ENCODE measurements at places on chromosomes 2 and 18.

DNA sequence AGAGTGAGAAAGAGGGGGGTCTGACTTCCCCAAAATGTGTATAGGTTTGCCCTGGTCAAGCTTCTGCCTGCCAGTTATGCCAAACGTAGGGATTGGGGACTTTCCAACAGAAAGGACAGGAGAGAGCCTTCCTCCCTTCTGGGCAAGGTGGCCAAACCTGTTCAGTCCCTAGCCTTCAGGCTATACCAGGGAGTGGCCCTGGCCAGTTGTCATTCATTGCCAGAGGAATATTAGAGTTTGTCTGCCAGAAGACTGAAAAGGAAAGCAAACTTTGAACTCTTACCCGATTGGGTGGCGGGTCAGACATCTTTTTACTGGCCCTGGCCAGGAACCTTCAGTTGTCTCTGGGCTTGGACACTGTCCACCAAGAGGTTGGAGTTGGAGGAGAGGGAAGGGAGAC, 22.1 kb downstream of the RAB3GAP1 start:
- no peak for DNase-seq

DNA sequence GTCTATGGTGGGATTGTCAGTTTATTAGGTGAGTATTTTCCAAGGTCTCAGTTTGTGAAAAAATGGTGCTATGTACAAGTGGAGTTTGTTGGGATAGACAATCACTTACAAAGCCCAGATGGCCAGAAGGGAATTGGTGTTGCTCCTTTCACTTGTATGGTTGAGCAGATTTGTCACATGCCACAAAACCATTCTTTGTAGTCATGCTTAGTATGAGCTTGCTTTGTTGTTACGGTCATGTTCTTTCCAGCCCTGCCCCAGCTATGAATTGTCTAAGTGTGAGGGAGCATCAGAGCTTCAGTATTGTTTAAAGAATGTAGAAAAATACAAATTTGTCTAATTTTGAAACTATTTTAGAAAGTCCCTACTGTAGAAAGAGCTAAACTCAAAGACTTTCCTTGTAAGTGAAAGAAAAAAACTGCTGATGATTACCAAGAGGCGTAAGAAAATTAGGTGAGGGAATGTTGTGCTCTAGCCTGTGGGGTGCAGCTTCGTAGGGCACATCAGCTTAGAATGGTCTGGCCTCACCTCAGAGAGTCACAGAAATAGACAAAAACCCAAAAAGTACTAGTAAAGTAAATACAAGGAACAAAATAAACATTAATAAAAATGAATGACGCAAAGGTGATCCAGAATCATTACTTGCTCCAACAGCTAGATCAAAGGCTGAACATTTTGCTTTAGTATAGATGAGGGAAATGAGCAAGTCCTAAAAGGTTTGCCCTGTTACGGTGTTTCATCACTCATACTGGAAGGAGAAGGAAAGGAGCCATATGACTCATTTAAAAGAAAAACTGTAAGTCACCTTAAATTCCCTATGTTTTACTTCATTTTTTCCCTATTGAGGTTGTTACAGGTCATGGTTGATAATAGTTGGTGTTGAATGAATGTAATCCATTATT, 9.2 kb downstream of the TGIF1 start:
- no peak for DNase-seq

DNA sequence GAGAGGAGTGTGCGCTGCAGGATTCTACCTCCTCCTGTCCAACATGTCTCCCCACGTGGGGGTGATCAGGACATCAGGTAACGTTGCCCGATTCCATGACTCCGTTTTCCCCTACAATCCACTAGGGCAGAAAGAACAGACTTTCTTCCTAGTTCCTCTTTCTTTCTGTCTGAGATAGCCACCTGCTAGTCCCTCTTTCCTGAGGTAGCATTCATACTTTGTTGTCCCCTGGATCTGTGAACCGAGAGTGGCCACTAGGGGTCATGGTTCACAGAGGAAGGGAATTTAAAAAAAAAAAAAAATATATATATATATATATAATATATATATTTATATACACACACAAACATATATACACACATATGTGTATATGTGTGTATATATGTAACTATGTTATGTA, 210.0 kb upstream of the ZNF521 start:
- no peak for DNase-seq

- DNase-seq: no peak
Observed at GRCh38 chr2:241009601-241010530, 11.4 kb downstream of the SNED1 start.

DNA sequence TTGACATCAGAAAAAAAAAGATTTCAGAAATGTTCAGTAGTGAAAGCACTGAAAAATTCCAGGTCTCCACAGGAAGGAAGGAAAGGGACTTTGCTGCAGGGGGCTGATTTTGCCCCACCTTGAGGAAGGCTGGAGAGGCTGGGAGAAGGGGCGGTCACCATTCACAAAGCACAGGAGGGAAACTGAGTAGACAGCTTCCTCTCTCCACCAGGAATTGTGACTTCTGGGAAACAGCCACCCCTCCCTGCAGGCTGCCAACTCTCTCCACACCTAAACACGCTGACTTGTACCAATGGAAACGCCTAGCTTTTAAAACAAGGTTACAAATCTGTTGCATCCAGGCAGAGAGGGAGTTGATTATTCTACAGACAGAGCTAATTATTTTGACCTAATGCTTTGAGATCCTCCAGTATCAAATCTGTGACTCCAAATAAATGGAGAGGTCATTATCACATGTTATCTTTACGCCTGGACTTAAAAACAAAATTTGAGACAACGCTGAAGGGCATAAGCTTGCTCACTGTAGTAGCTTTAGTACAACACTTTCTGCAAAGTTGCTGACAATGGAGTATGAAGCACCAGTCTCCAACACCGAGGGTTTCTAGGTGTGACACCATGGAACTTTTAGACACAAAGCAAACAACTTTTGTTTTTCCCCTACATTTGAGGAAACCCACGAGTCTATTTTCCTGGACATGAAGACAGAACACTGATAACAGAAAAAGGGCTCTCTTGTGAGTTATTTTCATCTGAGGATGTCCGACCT, 42.7 kb downstream of the EPHA4 start:
- no peak for DNase-seq

DNA sequence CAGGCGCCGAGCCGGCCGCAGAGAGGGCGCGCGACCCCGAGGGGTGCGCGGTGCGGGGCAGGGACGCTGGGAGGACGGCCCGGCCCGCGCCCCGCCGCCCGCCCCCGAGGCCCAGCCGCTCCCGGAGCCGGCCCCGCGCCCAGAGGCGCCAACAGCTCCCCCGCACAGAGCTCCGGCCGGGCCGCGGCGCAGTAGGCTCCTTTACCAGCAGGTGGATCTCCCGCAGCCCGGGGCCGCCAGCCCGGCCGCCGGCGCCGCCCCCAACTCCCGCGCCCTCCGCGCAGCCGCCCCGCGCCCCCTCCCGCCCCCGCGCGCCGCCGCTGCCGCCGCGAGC, 258 bp downstream of the MGAT4A start:
- DNase-seq: no peak

DNA sequence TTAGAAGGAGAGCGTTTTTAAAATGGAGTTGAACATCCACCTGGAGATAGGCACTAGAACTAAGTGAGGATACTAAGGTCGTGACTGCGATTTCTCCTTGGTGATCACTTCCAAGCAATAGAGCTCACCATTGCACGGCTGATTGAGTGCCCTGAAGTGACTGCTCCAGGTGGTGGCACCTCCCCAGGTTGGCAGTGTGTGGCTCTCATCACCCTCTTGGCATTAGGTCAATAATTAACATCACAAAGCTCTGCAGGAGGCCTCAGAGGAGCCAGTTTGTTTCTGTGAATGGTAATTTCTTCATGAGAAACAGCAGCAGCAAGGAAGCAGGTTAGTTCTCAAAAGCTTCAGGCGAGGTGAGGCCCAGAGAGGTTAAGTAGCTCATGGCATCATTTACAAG, 259.6 kb downstream of the CLIP4 start:
- DNase-seq: no peak

DNA sequence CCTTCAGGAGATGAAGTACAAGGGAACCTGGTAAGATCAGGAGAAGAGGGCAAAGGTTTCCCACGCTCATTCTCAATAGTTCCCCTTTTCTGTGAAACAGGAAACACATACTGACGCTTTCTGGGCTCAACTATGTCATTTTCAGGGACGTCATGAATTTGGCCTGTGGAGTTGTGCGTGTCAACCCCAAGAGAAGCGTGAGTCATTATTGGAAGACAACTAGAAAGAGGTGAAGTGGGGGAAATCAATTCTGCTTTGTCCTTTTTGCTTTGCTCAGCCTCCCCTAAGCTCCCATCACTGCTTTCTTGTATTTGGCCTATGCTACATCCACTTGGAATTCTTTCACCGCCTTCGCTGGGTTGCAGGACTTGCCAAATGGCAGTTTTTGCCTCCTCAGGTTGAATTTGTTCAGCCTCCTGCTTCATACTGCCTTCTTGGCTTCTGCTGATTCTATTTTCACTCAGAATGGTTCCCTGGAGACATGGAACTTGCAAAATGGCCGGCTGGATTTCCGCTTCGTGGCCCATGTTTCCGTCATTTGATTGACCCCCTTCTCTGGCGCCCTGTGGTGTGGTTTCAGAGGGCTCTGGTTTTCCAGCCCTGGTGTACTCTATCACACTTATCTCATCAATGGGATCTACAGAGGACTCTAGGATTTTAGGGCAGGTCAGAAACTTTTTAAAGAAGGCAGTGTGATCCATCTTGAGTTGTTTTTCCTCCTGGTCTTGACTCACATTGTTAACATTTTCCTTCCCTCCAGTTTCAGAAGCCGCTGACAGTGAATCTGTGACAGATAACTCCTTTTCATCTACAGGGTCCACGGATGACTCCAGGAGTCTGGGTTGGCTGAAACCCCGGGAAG, 93.3 kb downstream of the ALPK2 start:
- DNase-seq: no peak

DNA sequence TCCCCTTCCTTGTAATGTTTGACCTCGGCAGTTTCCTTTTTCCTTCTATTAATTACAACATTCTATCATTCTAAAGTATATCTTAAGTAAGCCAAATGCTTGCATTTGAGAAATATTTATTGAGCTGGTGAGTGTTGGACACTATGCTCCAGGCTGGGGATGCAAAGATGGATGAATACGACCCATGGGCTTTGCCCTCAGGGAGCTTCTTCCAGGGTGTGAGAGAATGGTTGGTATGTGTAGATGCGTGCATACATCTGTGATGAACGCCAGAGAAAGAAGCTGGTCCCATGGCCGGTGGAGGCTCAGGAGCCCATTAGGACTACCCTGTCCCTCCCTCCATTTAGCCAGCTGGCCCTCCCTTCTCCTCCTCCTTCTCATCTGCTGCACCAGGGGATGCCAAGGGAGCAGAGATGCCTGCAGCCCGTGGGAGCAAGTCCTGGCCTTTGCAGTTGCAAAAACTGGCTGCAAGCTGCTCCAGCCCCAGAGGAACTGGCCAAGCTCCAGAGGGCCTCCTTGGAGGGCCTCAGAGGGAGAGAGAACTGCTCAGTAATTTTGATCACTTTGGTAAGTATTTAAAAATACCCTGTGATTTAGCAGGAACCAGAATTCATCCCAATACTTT, 65.7 kb upstream of the FOSL2 start:
- no peak for DNase-seq

DNA sequence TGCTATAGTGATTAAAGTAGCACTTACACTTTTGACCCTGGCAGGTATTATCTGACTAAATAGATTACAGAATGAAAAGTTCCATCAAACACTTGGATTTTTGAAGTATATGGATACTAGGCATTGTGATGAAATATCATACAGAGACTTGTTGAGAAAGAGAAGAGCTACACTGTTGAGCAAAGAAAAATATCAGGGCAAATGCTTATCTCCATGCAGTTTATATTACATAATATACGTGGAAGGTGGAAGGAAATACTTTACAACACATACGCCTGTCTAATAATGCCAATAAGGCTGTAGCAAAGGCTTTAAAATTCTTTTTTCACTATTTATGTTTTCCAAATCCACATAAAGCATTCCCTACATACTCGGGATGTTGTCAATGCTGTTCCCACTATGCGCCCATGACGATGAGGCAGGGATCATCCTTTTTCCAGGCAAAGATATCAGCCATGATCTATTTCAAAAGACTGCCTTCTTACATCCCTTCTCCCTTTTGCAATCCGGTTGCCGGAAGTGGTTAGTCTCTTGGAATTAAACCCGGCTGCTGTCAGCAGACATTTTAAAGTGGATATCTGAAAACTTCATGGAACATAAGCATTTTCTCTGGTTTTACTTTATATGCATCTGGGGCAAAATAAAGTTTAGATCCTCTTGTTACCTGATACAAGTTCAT, 92.6 kb upstream of the ITGA4 start:
- DNase-seq: no peak

DNA sequence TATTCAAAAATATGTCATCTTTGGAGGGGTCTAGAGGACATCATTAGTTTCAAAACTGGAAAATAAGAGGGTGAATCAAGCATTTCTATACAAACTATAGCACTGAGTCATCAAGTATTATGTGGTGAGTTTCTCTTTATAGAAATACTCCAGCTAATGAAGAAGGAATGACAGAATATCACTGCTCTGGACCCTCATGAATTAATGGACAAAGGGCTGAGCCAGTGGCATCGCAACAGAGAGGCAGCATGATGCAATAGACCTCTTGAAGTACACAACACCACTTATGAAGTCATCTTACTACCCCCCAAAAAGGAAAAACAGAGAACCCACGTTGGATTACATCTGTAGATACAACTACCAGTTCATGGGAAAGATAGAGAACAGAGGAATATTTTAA, 27.4 kb upstream of the EIF2AK3 start:
- no peak for DNase-seq

- no peak for DNase-seq
Observed at GRCh38 chr18:66124394-66124793, 373.6 kb downstream of the CDH7 start.

GRCh38 chr2:217948897-217949296, 53.9 kb downstream of the TNS1 start:
- DNase-seq: no peak

DNA sequence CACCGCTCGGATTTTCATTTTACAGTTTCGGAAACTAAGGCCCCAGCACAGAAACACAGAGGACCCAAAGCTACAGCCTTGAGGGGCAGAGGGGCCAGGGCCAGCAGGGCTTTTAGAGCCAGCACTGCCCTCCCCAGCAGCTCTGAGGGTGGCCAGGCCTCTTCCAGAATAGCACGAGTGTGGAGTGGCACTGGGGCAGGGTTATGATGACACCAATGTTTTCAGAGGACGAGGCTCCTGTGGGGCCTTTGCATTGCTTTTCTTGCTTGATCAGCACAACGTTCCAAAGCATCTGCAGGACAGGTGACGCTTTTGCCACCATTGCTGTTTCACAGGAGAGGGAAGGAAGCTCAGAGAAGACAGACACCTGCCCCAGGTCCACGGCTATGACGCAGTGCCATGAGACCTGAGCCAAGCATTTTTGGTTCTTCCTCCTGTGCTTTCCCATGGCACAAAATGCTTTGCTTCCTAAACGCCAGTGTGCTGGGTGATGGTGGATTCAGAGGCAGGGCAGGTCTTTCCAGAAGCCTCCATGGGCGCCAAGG, 126.9 kb downstream of the MBP start:
- no peak for DNase-seq

DNA sequence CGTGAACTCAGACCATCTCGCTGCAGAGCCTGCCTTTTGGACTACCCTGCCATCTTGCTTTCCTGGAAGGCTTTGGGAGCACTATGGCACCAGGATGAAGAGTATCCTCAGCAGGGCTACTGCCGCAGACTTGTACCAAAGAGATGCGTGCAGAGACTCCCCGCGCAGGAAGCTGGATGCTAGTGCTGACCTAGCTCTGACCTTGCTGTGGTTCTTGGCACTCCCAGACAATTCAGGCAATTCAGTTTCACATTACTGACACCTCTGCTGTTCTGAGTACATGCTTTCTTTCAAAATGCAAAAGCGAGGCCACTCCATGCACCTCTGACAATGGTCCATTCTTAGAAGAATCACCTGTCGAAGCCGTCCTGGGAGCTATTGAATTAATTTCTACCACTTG, 251.5 kb upstream of the MEX3C start:
- DNase-seq: no peak

GRCh38 chr2:85061896-85062295, 71.3 kb upstream of the TCF7L1 start:
- DNase-seq: no peak
